ENCODE measurements at places on chromosomes 4 and X. TPM values are rescaled to one million over a fixed set of nuclear protein-coding genes. Genes with fewer than 3 reads are reported as not detected.

DNA sequence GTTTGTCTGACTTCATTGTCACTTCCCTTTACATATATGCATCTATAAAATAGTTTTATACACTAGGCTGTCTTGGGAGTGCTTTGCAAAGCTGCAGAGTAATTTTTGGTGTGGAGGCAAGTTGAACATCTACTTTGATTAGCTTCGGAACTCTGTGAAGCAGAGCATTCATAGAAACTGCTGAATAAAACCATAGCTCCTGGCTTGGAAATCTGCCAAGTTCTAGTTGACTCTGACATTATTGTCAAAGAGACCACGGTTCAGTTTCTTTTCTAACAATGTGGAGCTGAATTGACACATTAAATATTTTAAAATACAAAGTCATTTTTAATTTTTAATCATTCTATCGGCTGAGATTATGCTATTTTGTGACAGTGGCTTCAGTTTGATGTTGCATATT lies 335.0 kb downstream of the BMPR1B start:
- no peak for DNase-seq

GRCh38 chrX:21528076-21528475 lies 130.1 kb downstream of the KLHL34 start:
- no peak for DNase-seq

DNA sequence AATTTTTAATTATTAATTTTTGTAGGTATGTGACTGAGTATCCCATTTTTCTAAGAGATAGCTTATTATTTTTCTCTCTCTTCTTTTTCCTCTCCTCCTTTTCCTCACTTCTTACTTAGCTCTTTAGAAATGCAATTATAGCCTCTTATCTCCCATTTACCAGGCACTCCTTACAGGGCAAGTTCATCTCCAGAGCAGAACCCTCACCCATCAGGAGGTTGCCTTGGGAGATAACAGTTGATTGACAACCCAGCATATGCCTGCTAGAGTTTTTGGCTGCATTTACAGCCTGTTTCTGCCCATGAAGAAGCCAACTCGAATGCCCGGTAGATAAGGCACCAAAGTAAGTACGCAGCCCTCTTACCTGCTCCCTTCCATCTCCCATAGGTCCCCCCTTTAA lies 572.9 kb upstream of the ZFP42 start:
- DNase-seq: no peak

DNA sequence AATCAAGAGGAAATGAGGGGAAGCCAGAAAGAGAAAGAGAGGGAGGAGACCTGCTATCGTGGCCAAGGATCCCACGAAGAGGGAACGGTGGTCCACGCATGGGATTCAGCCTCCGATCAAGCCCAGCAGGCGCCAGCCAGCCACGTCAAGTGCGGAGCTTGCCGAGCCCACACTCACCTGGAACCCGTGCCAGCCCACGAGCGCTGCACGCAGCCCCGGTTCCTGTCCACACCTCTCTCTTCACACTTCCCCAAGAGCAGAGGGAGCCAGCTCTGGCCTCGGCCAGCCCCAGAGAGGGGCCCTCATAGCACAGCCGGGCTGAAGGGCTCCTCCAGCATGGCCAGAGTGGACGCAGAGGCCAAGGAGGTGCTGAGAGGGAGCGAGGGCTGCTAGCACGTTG lies 795.1 kb upstream of the GRIA3 start:
- DNase-seq: no peak

GRCh38 chr4:71251261-71251660 lies 87.6 kb upstream of the SLC4A4 start:
- peak; percentile 70 for DNase-seq

GRCh38 chr4:31539284-31540069 lies 819.3 kb downstream of the PCDH7 start:
- peak; percentile 1 for DNase-seq

The TMEM31 gene
- total RNA-seq: 0.43 TPM

The CTAG1B gene
- total RNA-seq: not detected
